Type B pancreatic cell (in vitro differentiated cells): ENCODE measurements at places on chromosomes 1 and 21.
A peak's percentile ranks its signal among the peaks of the same experiment; 100 is the strongest.

DNA sequence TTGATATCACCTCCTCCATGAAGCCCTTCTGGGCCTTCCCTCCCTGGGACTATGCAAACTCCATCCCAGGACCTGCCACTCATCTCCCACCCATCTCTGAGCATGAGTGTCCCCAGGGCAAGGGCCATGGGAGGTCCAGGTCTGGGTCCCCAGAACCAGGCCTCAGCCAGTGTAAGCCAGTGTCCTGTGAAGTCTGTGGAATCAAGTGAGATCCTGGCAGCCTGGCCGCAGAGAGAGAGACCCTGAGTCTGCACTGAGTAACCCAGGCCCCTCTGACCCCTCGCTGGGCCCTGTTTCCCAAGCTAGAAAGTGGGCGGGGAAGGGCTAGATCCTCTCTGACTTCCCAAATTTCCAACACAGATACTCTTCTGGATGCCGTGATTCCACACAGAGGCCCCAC lies 132.7 kb downstream of the DMRTB1 start:
- H3K4me1 ChIP-seq = peaks cover 34% of the 10 kb centered on the region
- no peak for DNase-seq
- H3K27ac ChIP-seq = no peak overlapping the region
- H3K4me3 ChIP-seq = no peak overlapping the region

DNA sequence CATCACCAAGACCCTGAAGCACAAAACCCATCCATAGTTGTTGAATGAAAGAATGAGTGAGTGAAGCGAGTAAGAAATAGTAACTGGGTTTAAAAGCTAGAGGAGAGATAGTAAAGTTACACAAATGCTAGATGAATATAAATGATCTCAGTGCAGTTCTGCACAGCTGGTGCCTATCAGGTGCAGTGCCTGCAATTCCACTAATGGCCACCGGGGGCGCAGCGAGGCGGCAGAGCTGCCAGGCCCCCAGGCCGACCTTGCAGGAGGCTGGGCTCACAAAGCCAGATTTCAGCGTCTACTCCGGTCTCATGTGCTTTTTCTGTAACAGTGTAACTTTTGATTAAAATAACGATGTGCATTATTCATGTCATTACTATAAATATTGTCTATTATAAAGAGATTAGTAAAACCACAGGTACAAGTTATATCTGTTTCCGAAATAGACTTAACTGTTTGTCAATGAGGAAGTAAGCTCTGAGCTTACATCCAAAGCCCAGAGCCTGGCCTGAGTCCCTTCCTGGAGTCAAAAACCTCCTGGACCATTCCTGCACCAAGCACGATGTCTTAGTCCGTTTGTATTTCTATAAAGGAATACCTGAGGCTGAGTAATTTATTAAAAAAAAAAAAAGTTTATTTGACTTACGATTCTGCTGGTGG lies 477.6 kb downstream of the NPHP4 start:
- peak; percentile 80 for DNase-seq
- H3K4me1 ChIP-seq = peaks cover 13% of the 10 kb centered on the region
- no peaks in the 10 kb centered on the region for H3K36me3 ChIP-seq
- H3K27me3 ChIP-seq = peaks cover 22% of the 10 kb centered on the region
- H3K27ac ChIP-seq = no peak overlapping the region
- peak overlapping the region; percentile 48 for H3K4me3 ChIP-seq

GRCh38 chr1:26287033-26287711 lies 7.3 kb downstream of the SH3BGRL3 start:
- H3K27me3 ChIP-seq = no peaks in the 10 kb centered on the region
- no peak for DNase-seq
- peaks cover 34% of the 10 kb centered on the region for H3K4me1 ChIP-seq
- H3K4me3 ChIP-seq = no peak overlapping the region
- H3K27ac ChIP-seq = peak overlapping the region; percentile 10

GRCh38 chr1:226551299-226551698 lies 2.7 kb downstream of the STUM start:
- DNase-seq = no peak
- H3K27me3 ChIP-seq = peaks cover 73% of the 10 kb centered on the region
- no peak overlapping the region for H3K4me3 ChIP-seq
- peaks cover 13% of the 10 kb centered on the region for H3K4me1 ChIP-seq
- H3K27ac ChIP-seq = no peak overlapping the region
